Natural killer cell (primary cell): ENCODE measurements at places on chromosomes 16 and 17. TPM values are rescaled to one million over a fixed set of nuclear protein-coding genes. Genes with fewer than 3 reads are reported as not detected.

Gene SPATA22
- not detected for total RNA-seq

DNA sequence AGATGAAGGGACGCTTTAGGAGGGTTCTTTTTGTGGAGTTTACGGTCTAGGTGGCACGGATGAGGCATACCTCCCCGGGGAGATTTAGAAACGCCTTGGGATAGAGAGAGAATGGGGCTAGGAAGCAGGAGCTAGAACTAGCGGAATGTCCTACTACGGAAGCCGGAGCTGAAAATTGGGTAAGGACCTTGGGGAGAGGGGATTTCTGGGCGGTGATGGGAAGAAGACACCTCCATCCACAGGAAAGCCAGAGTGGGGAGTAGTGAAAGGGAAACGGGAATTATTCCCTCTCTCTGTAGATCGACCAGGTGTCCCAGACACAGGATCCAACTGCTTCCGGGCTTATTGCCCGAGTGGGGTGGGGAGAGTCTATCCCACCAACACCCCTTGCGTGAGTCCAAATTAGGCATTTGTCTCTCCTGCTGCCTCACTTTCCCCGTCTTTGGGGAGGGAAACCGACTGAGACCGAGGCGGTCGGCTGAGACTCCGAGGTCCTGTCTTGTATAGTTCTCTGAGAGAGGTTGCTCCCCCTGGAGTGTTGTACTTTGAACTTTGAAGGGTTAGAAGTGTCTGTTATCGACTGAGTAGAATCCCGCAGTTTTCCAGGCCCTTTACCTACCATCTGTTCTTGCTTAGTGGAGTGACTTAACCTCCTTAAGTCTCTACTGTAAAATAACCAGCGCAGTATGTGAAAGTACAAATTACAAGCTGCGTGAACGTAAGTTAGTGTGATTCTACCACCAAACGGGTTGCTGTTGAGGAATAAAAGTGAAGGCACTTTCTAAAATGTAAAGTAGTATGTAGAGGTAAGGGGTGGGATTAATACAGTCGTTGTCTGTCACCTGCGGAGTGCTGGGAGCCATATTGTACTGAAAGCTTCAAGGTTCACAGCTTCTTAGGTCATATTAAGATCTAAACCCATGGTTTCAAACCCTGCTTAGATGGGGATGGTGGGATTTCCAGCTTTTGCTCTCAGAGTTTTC is 1.0 kb downstream of the RSPRY1 start:
- peak overlapping the region; percentile 96 for H3K27ac ChIP-seq
- peak; percentile 17 for DNase-seq

Gene CMTM2
- total RNA-seq: 0.82 TPM

DNA sequence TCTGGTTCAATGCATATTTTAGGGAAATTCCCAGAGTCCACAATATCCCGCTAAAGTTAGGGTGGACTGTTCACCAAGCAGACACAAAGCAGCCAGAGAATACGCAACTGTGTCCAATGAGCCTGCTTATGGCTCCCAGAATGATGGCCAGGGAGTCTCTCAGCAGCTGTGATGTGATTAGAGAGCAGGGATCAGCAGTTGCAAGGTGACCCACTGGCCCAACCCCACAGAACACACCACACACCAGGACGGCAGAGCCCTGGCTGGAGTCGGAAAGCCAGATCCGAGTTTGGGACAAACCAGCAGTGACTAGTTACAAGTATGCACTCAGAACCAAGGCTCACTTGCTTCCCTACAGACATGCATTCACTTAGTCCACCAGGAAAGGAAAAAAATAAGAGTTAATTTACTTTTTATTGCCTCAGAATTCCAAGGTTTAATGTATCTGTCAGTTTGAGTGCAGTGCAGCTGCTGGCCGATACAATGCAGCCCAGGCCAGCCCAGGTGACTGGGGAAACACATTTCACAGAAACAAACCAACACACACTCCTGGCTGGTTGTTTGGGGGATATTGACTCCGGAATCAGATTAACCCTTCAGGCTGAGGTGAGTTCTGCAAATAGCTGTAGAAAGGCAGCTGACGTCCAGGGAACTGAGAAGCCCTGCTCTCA is 121.7 kb downstream of the HIC1 start:
- peak overlapping the region; percentile 30 for H3K27ac ChIP-seq
- no peaks in the 10 kb centered on the region for H3K27me3 ChIP-seq
- no peak overlapping the region for H3K4me3 ChIP-seq
- DNase-seq: no peak

- no peak for DNase-seq
- no peak overlapping the region for H3K27ac ChIP-seq
- no peaks in the 10 kb centered on the region for H3K36me3 ChIP-seq
Observed at GRCh38 chr17:77861133-77861695, 97.3 kb upstream of the TNRC6C start.

GRCh38 chr16:11396241-11397048 is 51.2 kb downstream of the RMI2 start:
- H3K4me1 ChIP-seq: no peaks in the 10 kb centered on the region
- H3K36me3 ChIP-seq: no peaks in the 10 kb centered on the region
- H3K27ac ChIP-seq: no peak overlapping the region
- H3K4me3 ChIP-seq: no peak overlapping the region

DNA sequence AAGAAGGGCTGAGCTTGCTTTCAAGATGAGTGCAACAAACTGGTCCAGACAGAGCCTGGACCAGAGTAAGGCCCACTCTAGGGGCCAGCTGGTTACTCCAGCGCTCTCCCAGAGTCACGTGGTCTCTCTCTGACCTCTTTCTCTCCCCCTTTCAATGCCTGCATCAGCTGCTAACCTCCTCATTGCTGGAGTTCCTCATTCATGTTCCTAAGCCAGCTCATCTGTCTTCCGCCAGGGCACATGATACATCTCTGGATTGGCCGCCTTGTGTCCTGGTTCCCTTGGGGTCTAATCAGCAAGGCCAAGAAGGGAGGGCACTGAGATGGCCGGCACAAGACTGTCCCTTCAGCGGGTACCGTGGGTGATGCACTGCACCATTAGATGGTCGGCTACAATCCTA is 26.9 kb upstream of the ZFP90 start:
- H3K36me3 ChIP-seq: no peaks in the 10 kb centered on the region
- no peak overlapping the region for H3K4me3 ChIP-seq
- no peak for DNase-seq
- H3K4me1 ChIP-seq: peaks cover 8% of the 10 kb centered on the region
- H3K27ac ChIP-seq: no peak overlapping the region

Gene HOXB3
- total RNA-seq: 15.3 TPM

DNA sequence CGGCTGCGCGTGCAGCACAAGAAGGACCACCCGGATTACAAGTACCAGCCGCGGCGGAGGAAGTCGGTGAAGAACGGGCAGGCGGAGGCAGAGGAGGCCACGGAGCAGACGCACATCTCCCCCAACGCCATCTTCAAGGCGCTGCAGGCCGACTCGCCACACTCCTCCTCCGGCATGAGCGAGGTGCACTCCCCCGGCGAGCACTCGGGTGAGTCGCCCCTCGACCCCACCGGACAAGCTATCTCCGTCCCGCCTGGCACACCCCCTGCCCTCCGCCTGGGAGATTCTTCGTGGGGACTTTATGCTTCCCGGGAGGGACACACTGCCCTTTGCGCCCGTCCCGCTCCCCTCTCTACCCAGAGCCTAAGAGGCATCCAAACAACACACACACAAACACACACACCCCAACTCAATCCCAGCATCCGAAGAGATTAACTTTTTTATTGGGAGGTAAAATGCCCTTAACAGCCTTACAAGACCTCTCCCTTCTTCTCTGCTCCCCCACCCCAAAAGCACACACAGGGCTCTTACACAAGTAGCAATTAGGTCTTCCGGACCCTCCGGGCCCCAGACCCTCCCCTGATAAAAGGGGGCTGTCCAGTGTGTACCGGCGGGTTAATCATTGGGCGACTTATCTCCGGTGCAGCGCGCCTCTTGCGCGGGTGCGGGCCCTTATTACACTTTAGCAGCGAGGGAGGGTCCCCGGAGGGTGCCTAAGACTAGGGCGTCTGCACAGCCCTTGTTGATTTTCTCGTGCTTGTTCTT is 2.1 kb downstream of the SOX9 start:
- no peak for DNase-seq
- H3K27ac ChIP-seq: no peak overlapping the region
- peaks cover 38% of the 10 kb centered on the region for H3K27me3 ChIP-seq
- no peaks in the 10 kb centered on the region for H3K36me3 ChIP-seq
- peaks cover 3% of the 10 kb centered on the region for H3K4me1 ChIP-seq
- H3K4me3 ChIP-seq: no peak overlapping the region

DNA sequence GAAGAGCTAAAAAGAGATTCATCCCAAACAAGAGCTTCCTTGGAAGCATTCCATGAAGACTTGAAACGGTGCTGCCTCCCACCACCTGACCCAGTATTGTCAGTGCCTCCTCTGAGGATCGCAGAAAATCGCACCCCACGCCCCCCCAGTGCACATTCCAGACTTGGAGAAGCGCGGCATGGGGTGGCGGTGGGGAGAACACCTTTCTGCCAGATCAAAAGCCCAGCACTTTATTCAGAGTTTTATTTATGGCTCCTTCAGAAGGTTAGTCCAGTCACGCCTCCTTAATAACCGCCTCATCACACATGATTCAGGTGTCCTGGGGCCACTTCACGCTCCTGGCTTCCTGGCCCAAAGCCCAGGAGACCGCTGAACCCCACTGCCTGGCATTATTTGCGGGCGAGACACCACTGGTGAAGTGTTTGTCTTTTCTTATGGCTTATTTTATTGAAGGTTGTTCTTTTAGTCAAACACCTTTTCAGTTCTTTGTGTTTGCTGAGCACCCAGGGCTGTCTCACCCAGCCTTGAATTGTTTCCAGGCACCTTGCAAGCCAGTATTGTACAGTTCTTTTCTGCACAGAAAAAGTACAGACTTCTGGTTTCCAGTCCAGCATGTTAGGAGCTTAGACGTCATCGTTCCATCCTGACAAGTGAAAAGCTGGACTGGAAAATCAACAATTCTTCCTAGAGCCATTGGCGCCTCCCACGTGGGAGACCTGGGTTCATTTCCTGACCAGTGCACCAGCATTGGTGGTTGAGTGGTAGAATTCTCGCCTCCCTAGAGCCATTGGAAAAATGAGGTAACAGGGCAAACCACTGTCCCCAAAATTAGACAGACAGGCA is 79.6 kb upstream of the CACNG5 start:
- no peak for DNase-seq
- no peak overlapping the region for H3K27ac ChIP-seq
- no peaks in the 10 kb centered on the region for H3K4me1 ChIP-seq
- H3K27me3 ChIP-seq: no peaks in the 10 kb centered on the region
- H3K4me3 ChIP-seq: no peak overlapping the region
